HT1080 (cell line): ENCODE measurements at places on chromosomes 1 and 21. TPM values are rescaled to one million over a fixed set of nuclear protein-coding genes. Genes with fewer than 3 reads are reported as not detected.
A peak's percentile ranks its signal among the peaks of the same experiment; 100 is the strongest.

GRCh38 chr21:43858806-43859648 is 6.0 kb upstream of the AGPAT3 start:
- DNase-seq: no peak

DNA sequence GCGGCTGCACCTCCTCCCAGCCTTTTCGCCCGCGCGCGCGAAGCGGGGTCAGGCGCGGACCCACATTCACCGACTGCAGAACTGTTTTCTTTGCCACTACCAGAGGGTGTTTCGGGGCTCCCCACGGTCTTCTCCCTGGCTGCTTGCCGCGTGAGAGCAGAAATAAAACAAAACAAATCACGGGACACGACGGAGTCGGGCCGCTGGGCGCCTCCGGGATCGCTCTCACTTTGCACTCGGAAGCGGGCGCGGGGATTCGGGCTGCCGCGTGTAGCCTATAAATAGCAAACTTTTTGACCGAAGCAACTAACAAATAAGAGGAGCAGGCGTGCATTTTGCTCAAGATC is 412.3 kb upstream of the ESRRG start:
- DNase-seq: no peak

GRCh38 chr1:30806381-30807317 is 49.1 kb upstream of the LAPTM5 start:
- no peak for DNase-seq

- DNase-seq: peak; percentile 60
These were observed 172.6 kb downstream of the PLA2G4A start for GRCh38 chr1:187001198-187001889.

- DNase-seq: no peak
These were observed 115.9 kb downstream of the RHOU start for GRCh38 chr1:228851193-228851592.

DNA sequence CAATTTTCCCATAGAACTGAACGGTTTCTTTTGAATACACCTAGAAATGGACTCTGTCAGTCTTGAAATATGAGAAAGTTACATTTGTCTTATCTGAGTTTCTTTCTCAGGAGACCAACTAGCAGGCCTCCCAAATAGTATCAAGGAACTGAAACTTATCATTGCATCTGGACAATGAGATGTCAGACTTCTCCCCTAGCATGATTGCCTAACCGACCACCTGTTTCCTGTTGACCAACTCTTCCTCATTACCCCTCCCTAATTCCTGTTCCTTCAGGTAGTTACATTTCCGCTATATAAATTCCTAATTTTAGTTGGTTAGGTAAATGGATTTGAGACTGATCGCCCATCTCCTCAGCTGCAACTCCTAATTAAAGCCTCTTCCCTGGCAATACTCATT is 1587.3 kb downstream of the NCAM2 start:
- DNase-seq: no peak

DNA sequence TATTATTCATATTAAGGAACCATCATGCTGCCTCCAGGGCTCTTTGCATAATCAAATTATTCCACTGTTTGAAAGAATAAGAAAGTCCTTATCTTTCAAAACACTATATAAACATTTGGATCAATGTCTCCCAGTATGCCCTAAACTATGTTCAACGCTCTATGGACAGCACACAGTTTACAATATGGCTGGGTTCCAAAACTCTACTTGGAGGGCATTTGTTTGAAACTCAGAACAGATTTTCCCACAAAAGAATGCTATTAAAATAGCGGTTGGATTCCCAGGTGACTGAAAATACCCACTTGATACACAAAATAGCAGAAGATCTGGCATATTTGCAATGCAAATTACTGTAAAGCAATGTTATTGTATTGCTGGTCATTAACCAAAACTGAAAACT is 3.2 kb downstream of the HAO2 start:
- DNase-seq: no peak

- peak; percentile 34 for DNase-seq
These were observed 32.5 kb downstream of the OLFML3 start for GRCh38 chr1:114011796-114012195.

DNA sequence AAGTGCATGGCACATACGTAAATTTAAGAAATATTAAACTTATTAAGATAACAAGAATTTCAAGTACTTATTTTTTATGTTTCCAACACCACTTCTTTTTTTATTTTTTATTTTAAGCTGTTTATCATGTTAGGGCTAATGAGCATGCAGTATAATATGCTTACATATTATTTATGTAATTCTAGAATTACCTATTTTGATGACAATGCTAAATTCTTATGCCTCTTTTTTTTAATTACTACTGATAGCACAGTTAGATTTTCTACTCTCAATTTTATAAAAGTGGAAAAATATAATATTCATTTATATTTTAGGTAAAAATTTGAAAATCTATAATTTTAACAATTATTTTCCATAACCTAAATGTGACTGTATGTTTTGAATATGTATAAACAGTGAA is 713.0 kb downstream of the MRPL39 start:
- no peak for DNase-seq

DNA sequence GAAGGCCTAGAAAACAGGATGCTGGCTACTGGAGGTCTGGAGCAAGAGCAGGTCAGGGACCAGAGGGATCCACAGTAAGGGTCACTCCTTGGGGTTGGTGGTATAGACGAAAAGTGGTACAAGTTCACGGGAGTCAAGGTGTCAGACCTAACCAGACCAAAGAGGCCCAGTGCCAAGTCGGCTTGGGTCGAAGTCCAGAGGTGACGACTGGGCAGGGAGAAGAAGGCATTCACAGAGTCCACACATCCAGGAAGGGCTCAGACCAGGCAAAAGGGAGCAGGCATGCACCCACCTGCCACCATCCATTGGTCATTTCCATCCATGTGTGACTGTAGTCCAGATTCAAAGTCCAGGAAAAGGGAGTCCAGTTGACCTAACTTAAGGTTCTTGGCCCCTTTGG is 27.1 kb upstream of the SYT6 start:
- no peak for DNase-seq

DNA sequence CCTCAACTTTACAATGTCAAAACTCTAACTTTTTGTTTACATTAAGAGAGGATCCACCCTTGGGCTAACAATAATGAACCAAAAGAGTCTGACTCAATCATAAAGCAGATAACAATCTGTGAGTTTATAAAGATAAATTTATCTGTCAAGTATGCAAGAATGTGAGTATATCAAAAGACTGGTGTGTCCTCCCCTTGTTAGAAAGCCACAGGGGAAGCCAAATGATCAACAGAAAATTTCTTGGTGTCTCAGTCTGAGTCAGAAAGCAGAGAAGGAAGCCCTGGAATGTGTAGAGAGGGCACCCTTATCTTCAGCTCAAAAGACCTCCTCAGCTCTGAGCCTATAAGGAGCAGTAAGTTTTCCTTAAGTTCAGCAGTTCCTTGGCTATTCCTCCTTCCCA is 13.9 kb upstream of the PDIK1L start:
- DNase-seq: peak; percentile 56

TLCD4 gene
- 1.5 and 2.0 TPM in 2 replicates for total RNA-seq

TRAPPC3 gene
- 97.2 and 112 TPM in 2 replicates for total RNA-seq

C1orf167 gene
- total RNA-seq: not detected in 2 replicates

B3GALT5 gene
- 2.2 and 3.5 TPM in 2 replicates for total RNA-seq

ANGPTL3 gene
- total RNA-seq: not detected in 2 replicates

NUP210L gene
- 0.03 TPM in 1 of 2 replicates, not detected in the other for total RNA-seq

TAF13 gene
- 52.5 and 60.0 TPM in 2 replicates for total RNA-seq
